ENCODE measurements at places on chromosomes 11 and 22.

- peak; percentile 74 for DNase-seq
Measured at GRCh38 chr11:110711776-110712658, at the start of gene ARHGAP20. TSS of gene ARHGAP20 (minus strand) at chr11:110712437. CDS start at chr11:110712231, 206 bp downstream.

DNA sequence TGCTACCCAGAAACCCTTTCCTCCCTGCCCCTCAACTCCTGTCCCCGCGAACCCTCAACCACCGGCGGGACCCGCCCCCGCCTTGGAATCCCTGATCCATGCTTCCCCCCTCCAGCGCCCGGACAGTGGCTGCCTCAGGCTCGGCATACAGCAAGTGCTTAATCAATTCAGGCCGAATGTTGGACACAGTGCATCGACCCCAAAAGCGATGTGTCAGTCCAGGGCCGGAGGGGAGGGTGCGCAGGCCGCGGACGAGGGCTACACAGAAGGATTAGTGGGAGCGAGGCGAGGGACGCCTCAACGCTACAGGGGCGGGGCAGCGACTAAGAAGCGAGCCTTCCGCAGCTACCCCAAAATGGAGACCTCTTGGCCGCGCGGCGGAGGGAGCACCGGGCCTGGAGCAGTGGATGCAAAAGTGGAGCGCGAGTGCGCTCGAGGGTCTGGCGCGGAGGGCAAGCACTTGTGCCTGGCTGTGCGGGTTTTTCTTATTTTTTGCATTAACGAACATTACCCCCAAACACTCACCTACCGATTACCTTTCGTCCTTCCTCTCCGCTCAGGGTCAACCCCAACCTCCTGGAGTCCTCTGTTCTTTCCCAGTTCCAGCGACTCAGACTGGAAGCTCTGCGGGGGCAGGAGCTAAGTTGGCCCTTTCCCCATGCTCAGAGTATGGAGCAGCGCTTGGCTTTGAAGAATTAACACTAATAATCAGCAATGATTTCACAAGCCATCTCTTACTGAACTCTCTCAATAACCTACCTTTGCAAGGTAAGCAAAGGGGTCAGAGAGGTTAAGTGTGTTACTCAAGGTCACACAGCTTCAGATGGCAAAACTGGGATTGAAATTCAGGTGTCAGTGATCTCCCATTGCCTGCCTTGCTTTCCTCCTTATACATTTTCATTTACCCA, 30.0 kb upstream of the WNT11 start:
- no peak for DNase-seq

- DNase-seq = no peak
Measured at GRCh38 chr11:31254415-31254814, 115.1 kb downstream of the DCDC1 start.

DNA sequence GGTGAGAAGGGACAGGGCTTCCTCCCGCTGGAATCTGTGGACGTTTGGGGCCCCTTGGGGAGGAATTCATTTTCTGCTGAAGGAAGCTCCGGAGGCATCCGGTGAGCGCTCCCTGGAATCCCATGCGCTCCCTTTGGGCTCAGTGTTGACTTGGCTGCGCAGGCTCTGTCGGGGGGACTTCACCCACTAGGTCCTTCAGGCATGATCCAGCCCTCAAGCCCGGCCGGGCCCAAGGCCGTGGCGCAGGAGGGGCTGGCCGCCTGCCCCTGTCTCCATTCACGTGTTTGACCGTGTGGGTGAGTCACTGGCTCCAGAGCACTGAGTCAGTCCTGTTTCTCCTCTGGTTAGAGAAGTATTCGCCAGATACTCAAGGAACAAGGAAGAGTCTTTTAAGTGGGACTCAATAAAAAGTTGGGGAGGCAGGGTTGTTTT, 1.4 kb downstream of the CTTN start:
- DNase-seq = no peak

- no peak for DNase-seq
Measured at GRCh38 chr11:18739685-18740084, 13.7 kb upstream of the IGSF22 start.

GRCh38 chr11:107139396-107139795, 121.1 kb upstream of the GUCY1A2 start:
- no peak for DNase-seq

DNA sequence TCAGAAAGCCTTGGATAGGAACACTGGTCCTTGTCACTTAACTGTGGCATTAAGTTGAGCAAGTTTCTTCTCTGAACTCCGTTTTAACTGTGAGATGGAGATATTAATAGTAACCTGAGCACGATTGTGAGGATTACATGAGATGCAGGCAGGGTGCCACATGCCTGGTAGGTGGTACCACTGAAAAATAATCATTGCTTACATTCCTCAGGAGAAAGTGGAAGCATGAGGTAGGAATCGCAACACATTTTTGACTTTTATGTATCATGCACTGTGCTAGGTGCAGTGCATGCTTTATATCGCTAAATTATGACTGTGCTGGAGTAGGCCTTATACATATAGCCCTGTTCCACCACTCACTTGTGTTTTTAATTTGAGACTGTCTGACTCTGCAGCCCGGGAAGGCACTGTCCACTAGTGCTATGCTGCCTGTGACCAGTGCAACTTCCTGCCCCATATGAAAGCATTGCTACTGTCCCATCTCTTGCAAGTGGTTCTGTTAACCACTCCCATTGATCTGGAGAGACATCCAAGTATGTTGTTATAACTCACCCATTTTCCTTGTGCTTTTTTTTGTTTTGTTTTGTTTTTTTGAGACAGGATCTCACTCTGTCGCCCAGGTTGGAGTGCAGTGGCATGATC, 1.0 kb downstream of the UQCR10 start:
- DNase-seq = no peak

- DNase-seq = no peak
Measured at GRCh38 chr11:93905384-93905783, 55.0 kb upstream of the VSTM5 start.

- no peak for DNase-seq
Measured at GRCh38 chr11:101127197-101127698, 2.4 kb downstream of the PGR start.

DNA sequence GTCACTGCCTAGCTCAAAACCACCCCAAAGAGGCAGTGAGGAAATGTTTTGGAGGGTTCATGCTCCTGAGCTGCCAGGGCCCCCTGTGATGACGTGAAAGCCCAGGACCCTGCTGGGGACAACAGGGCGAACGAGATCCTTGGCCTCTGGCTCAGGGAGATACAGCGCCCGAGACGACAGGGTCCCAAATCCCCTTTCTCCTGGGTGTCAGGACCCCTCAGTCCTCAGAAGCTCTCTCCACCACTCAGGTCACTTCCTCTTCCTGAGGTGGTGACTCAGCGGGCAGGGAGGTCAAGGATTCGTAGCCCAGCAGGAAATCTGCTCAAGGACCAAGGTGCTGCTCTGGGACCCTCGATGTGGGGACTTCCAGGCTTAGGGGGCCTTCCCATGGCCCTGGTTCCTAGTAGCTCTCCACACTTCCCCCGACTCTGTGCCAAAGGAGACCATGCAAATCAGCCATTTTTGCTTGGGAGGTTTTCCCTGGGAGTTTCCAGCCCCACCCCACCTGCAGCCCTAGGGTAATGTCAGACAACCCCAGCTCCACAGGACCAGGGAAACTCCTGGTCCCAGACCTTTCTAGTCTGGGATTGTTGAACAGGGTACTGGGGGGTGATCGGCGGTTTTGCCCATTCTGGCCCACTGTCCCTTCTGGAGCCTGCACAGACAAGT, 12.8 kb downstream of the BCL9L start:
- no peak for DNase-seq

- DNase-seq = no peak
Measured at GRCh38 chr22:26848244-26848920, 191.0 kb downstream of the MIAT start.

- DNase-seq = peak; percentile 69
Measured at GRCh38 chr11:62664405-62665074, 470 bp downstream of the C11orf98 start.

DNA sequence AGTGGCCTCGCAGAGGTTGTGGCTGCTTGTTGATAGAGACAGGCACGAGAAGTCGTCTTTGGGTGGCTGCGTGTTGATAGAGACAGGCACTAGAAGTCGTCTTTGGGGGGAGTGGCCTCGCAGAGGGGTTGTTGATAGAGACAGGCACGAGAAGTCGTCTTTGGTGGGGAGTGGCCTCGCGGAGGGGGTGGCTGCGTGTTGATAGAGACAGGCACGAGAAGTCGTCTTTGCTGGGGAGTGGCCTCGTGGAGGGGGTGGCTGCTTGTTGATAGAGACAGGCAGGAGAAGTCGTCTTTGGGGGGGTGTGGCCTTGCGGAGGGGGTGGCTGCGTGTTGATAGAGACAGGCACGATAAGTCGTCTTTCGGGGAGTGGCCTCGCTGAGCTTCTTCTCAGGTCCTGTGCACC, 328.8 kb downstream of the TBC1D22A start:
- DNase-seq = no peak

DNA sequence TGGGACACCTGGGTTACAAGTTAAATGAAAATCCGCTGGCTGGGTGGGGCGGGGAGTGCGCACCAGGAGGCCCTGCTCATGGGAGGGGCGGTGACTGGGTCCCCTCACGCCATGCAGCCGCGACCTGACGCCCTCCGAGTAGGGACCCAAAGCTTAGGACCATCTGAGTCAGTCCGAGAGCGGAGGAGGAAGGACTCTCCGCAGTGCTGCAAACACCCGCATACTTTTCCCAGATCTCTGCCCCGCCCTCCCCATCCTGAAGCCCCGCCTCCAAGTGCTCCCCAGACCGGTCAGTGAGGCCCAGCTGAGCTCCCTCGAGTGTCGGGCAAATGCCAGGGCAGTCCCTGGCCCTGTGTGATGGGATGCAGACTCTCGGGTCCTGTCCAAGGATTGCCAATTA, 6.6 kb upstream of the FLI1 start:
- DNase-seq = no peak

GRCh38 chr11:74312326-74312725, 886 bp upstream of the P4HA3 start:
- no peak for DNase-seq

All from NCI-H1092 (cell line).